ENCODE measurements at places on chromosomes 6 and 20. TPM values are rescaled to one million over a fixed set of nuclear protein-coding genes. Genes with fewer than 3 reads are reported as not detected.

Gene TMEM170B
- 2.2 TPM for total RNA-seq

Gene CLPSL2
- not detected for total RNA-seq

Gene TMEM74B
- 0.13 TPM for total RNA-seq

Gene DEFB124
- not detected for total RNA-seq

Gene GLYATL3
- not detected for total RNA-seq

Gene MUC22
- total RNA-seq = not detected

Gene EPHA7
- total RNA-seq = 0.07 TPM

Gene ZBTB46
- 4.3 TPM for total RNA-seq

Gene CEP57L1
- total RNA-seq = 20.9 TPM

Gene NANP
- 7.0 TPM for total RNA-seq

Gene CLVS2
- not detected for total RNA-seq

Gene ADTRP
- 9.0 TPM for total RNA-seq

Gene NEDD9
- 20.9 TPM for total RNA-seq

Gene BTN1A1
- total RNA-seq = not detected

Gene FAM229B
- total RNA-seq = 21.2 TPM

Gene IL20RA
- 0.20 TPM for total RNA-seq

Gene GNMT
- total RNA-seq = 0.13 TPM

Gene MAP7
- 1.3 TPM for total RNA-seq

Gene XKR7
- total RNA-seq = not detected

Gene SOX18
- 0.07 TPM for total RNA-seq

Gene LY6G6C
- total RNA-seq = not detected

Gene B3GALT4
- total RNA-seq = 4.9 TPM

Gene DPPA5
- not detected for total RNA-seq

Gene IL17F
- not detected for total RNA-seq

Gene GFRA4
- total RNA-seq = not detected

Gene SYCP2
- total RNA-seq = 0.36 TPM

Gene CTSZ
- 406 TPM for total RNA-seq

Gene PDSS2
- total RNA-seq = 18.3 TPM

Gene POPDC3
- total RNA-seq = 14.8 TPM

Gene KIF16B
- 12.9 TPM for total RNA-seq

Gene SLX4IP
- 3.6 TPM for total RNA-seq

Gene CBLN4
- not detected for total RNA-seq

Gene GSTA3
- total RNA-seq = not detected

Gene PLCB4
- total RNA-seq = 6.9 TPM

Gene GCNT2
- total RNA-seq = 2.0 TPM

Gene PHACTR1
- 1.6 TPM for total RNA-seq

Gene LHFPL5
- total RNA-seq = not detected

Gene LINC00237
- not detected for total RNA-seq

Gene SLC4A11
- total RNA-seq = 1.2 TPM

Gene VSTM2L
- total RNA-seq = 2.1 TPM

Gene MMP24
- total RNA-seq = 0.98 TPM

Gene DLK2
- total RNA-seq = 0.20 TPM

Gene WRNIP1
- total RNA-seq = 45.5 TPM

Gene TREML1
- total RNA-seq = not detected

Gene C20orf144
- total RNA-seq = not detected

Gene NR2E1
- total RNA-seq = not detected

Gene DIDO1
- total RNA-seq = 37.2 TPM

Gene LST1
- total RNA-seq = 0.23 TPM

Gene PERP
- total RNA-seq = 22.4 TPM

Gene HDGFL1
- total RNA-seq = not detected
